Activated CD4-positive, CD25-positive, alpha-beta regulatory T cell treated with anti-CD3 and anti-CD28 coated beads, Interleukin-2, amount 50 U/mL, for 24 hours (primary cell): ENCODE measurements at places on chromosomes 3 and 15.
A peak's percentile ranks its signal among the peaks of the same experiment; 100 is the strongest.

DNA sequence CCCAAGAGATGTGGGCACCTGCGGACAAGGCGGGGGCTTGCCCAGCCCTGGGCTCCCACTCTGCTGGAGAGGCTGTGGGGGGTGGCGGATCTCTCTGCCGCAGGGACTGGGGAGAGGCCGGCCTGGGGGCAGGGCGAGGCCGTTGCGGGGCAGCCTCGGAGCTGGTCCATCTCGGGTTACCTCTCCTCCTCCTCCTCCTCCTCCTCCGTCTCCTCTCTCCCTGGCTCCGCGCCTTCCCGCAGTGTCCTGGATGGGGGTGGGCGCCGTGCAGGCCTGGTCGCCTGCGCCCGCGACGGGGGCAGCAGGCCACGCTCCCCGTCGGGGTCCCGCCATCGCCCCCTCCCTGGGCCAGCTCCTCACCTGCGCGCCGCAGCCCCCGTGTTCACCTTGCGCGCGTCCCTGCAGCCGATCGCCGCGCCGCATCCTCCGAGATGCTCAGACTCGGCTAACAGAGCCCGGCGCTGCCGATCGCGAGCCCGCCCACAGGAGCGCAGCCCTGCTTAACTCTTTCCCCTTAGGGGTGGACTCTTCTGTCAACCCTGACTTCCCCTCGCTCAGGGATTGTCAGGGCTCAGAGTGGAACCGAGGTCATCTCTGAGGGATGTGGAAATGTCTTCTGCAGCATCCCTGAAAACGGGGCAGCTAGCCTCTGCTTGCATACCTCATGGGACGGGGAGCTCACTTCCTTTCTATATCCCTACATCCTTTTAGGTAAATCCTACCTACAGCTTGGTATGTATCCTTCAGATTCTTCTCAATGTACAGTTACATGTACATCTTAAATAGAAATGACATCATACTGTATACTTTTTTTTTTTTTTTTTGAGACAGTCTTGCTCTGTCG is at the start of gene PRRT3:
PRRT3 (minus strand) TSS at position 447 of the 844 bp plus-strand sequence. CDS start 2,293 bp downstream, outside the sequence.
- ATAC-seq: peak; percentile 88

DNA sequence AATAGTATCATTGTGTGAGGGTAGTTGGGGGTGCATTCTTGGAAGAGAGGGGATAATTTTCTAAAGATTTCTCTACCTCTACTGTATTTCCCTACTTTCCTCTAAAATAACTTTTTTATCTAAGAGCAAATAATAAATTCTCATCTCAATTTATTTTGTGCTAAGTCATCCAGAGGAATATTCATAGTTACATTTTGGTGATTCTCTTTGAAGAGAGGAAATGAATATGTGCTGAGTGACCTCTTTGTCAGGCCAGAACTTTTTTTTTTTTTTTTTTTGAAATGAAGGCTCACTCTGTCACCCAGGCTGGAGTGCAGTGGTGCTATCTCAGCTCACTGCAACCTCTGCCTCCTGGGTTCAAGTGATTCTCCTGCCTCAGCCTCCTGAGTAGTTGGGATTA is 15.1 kb upstream of the CCDC80 start:
- ATAC-seq: no peak

DNA sequence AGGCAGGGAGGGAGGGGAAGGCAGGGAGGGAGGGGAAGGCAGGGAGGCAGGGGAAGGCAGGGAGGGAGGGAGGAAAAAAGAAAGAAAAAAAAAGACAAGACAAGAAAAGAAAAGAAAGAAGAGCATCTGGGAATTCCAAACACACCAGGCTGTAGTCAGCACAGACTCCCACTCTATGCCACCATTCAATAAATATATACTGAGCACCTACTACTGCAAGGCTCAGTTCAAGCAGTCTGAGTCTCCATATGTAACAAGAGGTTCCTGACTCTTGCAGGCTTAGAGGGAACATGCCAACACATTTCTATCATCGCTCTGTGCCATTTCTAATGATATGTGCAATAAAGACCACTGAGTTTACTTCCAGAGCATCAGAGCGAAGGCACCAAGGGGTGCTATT is 47.7 kb downstream of the ANXA2 start:
- no peak for ATAC-seq

DNA sequence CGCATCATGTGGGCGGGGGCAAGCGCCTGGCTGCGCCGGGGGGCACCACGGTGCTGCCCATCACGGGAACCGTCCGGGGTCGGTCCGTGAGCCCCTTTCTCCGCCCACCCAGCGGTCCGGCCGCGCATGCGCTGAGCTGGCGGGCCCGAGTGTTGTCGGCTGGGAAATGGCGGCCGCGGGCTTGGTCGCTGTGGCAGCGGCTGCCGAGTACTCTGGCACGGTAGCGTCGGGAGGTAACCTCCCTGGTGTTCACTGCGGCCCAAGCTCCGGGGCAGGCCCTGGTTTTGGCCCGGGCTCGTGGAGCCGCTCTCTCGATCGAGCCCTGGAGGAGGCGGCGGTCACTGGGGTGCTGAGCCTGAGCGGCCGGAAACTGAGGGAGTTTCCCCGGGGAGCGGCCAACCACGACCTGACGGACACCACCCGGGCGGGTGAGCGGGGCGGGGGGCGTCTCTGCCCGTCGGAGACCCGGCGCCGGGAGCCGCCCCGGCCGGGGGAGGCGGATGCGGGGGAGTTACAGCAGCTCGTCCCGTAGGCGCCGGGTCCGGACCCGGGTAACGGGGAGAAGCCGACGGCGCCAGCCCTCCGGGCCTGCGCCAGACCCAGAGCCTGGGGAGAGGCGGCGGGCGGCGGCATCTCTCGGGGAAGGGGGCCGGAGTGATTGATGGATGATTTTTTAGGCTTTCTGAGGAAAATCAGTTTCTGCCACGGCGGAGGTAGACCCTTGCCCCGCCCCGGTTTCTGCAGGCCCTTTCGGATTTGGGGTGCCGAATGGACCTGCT is at the start of gene LRCH3:
LRCH3 (plus strand) TSS at position 142 of the 779 bp plus-strand sequence; CDS start at position 167, 25 bp downstream.
- peak; percentile 56 for ATAC-seq

GRCh38 chr3:122081543-122082247 is 26.5 kb downstream of the CD86 start:
- peak; percentile 43 for ATAC-seq

DNA sequence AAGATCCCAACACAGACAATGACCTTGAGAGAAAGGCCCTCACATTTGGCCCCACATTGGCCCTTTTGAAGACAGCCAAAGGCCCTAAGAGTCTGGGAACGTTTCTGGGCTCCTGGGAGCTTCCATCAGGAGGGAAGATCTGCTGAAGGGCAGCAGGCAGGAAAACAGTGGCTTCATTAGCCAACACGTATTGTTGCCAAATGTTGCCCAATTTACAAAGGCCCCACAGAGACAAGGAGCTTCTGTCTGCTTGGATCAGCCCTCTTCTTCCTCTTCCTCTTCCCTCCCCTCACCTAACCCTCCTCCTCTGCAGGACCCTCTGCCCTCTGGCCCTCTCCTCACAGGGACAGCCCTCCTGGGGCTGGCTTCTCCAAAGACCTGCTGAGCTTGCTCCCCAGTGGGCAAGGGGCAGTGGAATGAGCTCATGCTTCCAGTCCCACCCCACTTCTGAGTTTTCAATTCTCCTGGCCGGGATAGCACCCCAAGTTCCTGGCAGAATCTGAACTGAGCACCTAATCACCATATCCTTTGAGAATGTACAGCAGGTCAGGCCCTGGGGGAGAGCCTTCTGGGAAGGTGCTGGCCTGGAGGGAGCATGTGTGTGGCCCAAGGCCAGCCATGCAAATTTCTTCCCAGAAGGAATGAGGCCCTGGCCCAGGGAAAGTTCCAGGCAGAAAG is 5.1 kb upstream of the LTF start:
- no peak for ATAC-seq

DNA sequence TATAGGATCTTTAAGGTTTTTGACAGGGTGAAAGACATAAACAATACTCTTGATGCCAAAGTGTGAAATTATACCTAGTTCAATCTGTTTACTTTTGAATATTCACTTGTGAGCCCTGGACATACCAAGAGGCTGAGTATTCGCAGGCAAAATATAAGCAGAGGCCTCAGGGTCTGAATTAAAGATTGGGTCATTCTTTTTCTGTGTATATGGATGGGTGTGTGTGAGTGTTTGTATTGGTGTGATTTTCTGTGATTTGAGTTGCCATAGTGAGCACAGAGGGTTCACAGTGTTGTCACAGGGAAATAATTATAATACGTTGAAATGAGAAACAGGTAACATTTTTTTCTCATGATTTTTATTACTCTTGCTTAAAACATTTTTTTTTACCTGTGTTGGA is 770.7 kb upstream of the ALCAM start:
- no peak for ATAC-seq

DNA sequence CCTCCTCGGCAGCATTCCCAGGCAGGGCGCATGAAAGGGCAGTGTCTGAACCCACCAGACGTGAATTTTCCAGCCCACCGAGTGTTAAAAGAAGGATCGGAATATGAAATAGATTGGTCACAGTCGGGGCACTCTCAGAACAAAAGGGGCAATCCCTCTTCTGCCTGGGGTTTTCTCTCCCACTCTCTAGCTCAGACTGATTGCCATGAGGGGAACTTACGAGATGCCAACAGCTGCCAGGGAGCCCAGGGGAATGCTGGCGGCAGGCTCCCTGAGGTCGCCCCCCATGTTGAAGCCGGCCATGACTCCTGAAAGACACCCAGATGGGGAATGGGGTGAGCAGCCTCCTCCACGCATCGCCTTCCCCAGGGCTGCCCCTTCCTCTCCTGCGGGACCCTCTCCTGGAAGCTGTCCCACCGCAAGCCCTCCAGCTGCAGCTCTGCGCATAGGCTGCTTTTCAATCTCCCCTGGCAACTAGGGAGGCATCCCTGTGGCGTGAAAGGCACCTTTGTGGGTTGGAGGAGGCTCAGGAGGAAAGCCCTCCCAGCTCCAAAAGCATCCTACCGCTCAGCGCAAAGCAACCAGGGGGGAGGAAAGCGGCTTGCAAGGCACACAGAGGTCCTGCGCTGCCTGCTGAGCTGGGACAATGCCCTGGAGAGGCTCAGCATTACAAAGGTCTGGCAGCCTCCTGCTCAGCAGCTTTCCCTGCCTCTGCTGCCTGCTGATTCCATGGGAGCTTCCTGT is 64.8 kb upstream of the HEG1 start:
- ATAC-seq: no peak

DNA sequence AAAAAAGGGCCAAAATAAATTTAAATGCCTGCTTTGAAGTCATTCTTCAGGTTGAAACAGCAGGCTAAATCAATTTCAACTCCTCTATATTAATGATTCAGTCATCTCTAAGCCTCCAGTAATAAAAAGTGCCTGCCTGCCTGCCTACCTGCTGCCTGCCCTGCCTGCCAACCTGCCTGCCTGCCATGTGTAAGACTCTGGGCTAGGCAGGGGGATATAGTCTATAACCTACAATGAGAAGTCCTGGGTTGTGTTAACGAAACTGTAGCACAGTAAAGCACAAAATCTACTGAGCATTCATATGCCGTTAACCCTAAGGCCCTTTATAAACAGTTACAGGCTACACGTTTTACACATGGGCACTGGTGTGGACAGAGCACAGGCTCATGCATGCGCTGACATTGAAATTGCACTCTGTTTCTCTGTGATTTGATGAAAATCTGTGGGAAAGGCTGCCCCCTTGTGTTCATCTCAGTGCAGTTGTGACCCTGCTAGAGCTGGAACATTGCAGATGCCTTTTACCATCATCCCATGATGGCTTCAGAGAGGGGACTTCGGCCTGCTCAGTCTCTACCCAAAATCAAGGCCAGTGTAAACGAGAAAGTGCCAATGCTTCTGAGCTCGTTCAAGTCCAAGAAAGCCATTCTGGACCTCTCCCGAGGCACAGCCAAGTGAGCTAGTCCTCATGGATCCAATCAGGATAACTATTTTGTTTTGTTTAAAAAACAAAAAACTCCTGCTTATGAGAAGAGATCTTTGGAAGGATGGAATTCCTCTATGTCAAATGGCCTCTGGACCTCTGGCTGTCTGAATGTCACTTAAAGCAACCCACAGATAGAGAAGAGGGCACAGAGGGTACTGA is 64.6 kb downstream of the EFL1 start:
- peak; percentile 67 for ATAC-seq

GRCh38 chr3:11624161-11624560 is 19.6 kb downstream of the VGLL4 start:
- ATAC-seq: peak; percentile 94

- ATAC-seq: no peak
These were observed 971 bp downstream of the C3orf22 start for GRCh38 chr3:126557761-126558160.

- peak; percentile 4 for ATAC-seq
These were observed 737 bp downstream of the DNAJA4 start for GRCh38 chr15:78265137-78265460.

DNA sequence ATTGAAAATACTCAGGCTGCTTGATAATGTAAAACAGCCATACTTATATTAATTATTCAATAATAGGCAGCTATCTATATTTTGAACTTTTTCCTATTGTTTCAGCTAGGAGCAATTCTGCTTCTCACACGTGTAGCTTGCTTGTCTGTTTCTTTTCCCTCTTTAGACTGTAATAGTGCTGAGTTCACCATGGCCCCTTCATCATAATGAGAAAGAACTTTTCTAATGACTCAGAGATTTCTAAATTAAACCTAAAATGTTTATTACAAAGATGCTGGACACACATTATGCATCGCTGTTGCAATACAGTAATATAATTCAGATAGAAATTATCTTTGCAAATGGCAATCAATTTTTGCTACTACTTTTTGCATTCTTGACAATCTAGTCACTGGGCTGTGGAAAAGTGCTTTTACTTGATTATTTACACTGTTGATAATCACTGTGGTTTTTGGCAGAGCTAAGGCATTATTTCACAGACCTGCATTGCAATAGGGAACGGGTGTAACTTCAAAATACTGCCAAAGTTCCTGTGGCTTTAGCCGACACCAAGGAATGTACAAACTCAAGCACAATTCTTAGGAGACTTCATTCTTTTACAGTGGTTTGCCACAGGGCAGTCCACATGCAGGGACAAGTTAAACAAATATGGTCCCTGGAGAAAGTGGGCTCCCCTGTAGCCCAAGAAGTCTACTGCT is 281.0 kb upstream of the TBL1XR1 start:
- no peak for ATAC-seq

DNA sequence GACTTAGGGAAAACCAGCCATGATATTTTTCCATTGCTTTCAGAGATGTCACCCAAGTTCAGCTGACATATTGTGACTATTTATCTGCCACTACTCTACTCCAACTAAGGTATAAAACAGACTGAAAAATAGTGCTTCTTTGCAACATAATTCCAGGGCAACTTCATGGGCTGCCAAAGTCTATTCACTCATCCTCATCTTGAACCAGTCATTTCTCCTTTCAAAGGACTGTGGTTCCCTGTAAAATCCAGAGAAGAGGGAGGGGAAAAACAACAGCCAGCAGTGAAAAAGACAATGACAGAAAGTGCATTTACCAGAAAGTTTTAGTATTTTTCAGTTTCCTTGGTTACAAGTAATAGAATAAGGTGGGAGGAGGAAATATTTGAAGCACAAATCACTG is 191.1 kb downstream of the EFHB start:
- ATAC-seq: no peak

- ATAC-seq: no peak
These were observed 817.5 kb upstream of the ALCAM start for GRCh38 chr3:104549099-104549714.

GRCh38 chr15:66405615-66406014 is 18.9 kb downstream of the MAP2K1 start:
- no peak for ATAC-seq

DNA sequence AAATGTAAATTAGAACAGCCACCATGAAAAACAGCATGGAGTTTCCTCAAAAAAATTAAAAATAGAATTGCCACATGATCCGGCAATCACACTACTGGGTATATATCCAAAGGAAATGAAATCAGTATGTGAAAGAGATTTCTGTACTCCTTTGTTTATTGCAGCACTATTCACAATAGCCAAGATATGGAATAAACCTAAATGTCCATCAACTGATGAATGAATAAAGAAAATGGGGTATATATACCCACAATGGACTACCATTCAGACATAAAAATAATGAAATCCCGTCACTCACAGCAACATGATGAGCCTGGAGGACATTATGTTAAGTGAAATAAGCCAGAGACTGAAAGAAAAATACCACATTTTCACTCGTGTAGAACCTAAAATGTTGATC is 296.9 kb downstream of the RAP2B start:
- no peak for ATAC-seq
